PC-9 (cell line): ENCODE measurements at places on chromosomes 4 and X. TPM values are rescaled to one million over a fixed set of nuclear protein-coding genes. Genes with fewer than 3 reads are reported as not detected.

ZNF141 gene
- 12.7 and 12.9 TPM in 2 replicates for total RNA-seq

CLGN gene
- 0.35 and 0.38 TPM in 2 replicates for total RNA-seq

GABRB1 gene
- not detected in 2 replicates for total RNA-seq

POU3F4 gene
- not detected in 2 replicates for total RNA-seq

CYP4V2 gene
- total RNA-seq = 12.5 and 13.0 TPM in 2 replicates

TCP11X2 gene
- not detected in 2 replicates for total RNA-seq

CXXC4 gene
- total RNA-seq = 0.76 and 0.80 TPM in 2 replicates

DNA sequence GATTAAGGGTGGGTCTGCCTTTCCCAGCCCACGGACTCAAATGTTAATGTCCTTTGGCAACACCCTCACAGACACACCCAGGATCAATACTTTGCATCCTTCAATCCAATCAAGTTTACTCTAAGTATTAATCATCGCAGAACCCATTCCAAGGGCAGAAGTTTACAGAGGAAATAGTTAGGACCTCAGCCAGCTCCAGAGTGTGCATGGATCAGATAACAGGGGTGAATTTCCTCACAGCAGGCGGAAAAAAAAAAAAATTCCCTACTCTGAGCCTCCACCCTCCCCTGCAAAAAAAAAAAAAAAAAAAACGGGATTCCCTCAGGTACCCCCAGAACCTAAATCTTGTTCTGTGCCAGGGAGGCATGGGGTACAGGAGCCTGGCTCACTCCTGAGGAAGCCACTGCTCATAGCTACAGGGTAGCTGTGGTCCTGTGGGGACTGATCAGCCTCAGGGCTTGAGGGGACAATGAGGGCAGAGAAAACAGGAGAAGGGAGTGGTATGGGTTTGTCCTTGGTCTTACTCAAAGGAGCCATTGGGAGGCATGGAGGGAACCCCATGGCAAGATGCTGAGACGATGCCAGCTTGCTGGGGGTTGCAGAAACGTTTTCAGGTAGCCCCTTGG, 113.0 kb downstream of the DHRSX start:
- DNase-seq = no peak
- H3K4me1 ChIP-seq = peaks cover 26% of the 10 kb centered on the region
- H3K4me3 ChIP-seq = no peak overlapping the region
- peaks cover 4% of the 10 kb centered on the region; the same call in 1 of the 2 replicates for H3K36me3 ChIP-seq
- H3K27me3 ChIP-seq = no peaks in the 10 kb centered on the region

DNA sequence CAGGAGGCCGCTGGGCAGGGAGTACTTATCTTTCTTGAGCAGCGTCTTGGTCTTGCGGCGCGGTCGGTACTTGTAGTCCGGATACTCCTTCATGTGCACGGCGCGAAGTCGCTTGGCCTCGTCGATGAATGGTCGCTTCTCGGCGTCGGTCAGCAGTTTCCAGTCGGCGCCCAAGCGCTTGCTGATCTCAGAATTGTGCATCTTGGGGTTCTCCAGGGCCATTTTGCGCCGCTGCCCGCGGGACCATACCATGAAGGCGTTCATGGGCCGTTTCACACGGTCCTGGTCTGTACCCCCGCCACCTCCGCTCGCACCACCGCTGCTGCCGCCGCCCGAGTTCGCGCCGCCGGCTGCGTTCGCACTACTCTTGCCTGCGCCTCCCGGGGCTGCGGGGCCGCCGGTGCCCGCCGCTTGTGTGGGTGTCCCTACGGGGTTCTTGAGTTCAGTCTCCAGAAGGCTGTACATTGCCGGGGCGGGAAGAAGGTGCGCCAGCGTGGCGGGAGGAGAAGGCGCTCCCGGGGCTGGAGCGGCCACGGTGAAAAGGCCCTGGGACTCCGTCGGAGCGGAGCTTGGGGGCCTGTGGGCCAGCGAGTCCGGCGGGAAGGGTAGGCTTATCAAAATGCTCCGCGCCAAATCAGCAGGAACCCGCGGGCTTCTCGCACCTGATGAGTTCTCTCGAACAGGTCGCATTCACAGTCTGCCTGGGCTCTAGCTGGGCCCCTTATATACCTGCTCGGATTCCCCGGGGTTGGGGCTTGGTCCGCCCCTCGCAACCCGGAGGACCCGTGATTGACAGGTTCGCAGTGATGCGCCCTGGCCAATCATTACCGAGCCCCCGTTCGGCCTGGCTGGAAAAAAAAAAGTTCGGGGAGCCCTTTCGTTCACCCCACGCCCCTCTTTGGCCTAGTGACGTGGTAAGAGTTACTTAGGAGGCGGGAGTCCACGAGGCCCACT, at the start of gene SOX3:
TSS of gene SOX3 (minus strand) at position 699 of the 954 bp plus-strand sequence. CDS start at position 690, 9 bp downstream.
- H3K27ac ChIP-seq = no peak within 1 kb of the TSS
- no peak for DNase-seq
- H3K36me3 ChIP-seq = no peaks in the 10 kb centered on the region
- H3K4me3 ChIP-seq = no peak within 1 kb of the TSS
- H3K27me3 ChIP-seq = peaks cover 6% of the 10 kb centered on the region; the same call in 1 of the 2 replicates
